ENCODE measurements at places on chromosomes 3 and 15.

- no peak for DNase-seq
Measured at GRCh38 chr3:55795746-55796145, 308.6 kb upstream of the WNT5A start.

DNA sequence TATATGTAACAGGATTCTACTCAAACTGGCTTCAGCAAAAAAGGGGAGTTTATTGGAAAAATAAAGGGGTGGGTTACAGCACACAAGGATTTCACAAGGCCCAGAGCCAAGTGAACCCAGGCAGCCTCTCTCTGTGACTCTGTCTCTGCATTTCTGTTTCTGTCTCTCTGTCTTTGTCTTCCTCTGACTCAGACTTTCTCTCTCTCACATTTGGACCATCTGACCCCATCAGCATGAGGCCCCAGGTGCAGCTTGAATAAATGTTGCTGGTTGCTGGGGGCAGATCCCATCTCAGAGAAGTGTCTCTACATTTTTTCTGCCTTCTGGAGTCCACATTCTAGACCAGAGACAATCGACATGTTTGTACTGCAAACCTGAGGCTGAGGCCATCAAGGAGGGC, 45.0 kb downstream of the RPLP1 start:
- DNase-seq, result no peak

- no peak for DNase-seq
Measured at GRCh38 chr3:136929977-136930670, 27.7 kb upstream of the IL20RB start.

GRCh38 chr3:155553780-155554179, 191.1 kb downstream of the PLCH1 start:
- no peak for DNase-seq

GRCh38 chr3:53195602-53196574, 34.9 kb downstream of the PRKCD start:
- peak; percentile 55 for DNase-seq

DNA sequence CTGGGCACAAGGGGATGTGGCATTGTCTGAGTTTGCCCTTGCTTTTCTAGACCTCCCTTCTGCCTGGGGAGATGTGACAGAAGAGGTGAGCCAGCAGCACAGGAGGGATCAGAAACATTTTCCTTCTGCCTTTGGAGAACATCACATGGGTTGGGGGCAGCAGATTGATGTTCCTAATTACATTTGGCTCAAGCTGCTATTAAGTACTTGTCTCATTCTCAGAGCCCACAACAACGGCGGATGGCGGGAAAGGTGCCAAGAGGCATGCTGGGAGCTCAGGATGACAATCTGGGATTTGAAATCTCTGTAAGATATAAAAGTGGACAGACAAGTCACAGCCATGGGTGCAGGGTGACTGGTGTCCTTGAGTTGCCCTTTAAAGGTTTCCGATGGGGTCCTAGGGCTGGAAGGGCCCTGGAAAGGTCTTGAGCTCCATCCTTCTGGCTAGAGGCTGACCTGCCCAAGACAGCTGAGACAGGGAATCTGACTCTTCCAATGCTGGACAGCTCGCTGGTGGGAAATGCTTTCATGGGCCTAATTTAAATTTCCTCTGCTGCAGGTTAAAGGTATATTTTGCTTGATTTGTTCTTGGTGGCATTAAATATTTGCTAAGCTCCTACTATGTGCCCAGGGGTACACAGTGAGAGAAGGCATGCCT, 2.4 kb upstream of the CORO2B start:
- DNase-seq, result no peak

GRCh38 chr3:169028716-169029115, 634.8 kb downstream of the MECOM start:
- no peak for DNase-seq

GRCh38 chr15:33506781-33507296, 196.1 kb downstream of the RYR3 start:
- no peak for DNase-seq

DNA sequence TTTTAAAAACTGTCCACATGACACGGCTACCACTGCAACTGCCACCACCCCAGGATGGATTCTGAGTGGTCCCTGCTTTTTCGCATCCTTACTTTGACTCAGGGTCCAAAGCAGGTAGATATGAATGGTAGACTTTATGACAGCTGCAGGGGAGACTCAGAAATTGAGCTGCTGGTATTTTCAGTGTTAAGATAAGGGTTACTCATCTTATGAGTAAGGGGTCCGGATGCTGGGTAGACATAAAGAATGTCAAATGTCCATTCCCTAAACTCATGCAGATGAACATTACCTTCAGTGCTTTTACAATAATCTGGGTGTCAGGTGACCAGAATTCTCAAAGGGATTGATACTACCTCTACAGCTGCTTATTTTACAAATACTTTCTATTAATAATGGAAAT, 25.9 kb upstream of the BBX start:
- DNase-seq, result no peak

DNA sequence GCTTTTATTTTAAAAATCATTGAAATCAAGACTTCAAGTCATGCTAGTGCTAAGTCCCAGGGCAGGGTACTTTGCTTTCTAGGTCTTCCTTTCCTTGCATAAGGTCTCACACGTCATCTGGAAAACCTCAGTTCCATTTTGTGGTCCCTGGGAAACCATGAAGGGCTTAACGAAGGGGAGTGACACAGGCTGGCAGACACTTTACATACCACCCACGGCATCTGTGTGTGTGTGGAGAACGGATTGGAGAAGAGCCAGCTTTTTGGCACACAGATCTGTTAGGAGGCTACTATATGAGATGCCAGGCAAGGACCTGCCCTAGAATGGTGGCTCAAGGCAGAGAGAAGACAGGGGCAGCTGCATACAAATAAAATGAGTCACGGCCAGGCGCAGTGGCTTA, 107.5 kb upstream of the NSMCE3 start:
- no peak for DNase-seq

DNA sequence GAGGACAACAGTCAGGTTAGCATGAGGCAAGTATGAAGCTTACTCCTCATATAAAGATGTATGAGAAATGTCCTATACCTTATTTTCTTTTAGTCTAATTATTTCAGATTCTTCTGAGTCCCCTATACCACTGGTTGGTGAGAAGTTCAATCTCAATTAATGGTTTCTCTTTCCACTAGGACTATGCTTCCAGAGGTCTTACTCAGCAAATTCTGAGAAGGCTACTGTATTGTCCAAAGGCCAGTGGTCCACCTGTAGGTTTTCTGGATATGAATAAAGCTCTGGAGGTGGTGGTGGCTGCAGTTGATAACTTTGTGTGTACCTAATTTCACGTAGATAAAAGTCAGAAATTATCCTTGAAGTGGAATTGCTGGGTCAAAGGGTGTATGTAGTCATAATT, 149.4 kb downstream of the EPHB1 start:
- DNase-seq, result no peak

DNA sequence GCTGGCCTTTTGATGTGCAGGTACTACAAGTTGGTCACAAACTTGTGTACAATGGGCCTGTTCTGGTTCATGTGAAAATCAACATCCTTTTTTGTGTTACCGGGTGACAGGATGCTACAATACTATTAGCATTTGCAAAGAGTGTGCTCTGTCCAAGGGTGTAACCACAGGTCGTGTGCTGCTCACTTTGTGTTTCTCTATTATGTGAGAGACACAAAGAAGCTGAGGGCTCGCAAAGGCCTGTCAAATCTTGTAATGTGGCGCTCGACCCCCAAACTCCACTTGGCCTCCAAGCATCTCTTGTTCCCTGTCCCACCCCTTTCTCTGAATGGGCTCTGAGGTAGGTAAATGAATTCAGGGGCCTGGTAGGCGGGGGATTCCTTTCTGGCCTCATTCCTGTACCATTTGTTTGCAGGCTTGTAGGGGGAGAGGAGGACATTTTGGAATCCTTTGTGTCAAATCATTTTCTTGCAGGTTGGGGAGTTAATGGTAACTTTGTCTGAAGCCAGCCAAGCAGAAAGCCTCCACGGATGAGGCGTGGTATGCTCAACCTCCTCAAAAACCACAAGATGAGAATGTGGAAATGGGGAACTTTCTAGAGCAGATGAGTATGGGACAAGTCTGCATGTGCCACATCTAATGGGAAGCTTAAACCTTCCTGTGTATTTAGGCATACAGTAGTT, 109.1 kb downstream of the OPA1 start:
- no peak for DNase-seq

DNA sequence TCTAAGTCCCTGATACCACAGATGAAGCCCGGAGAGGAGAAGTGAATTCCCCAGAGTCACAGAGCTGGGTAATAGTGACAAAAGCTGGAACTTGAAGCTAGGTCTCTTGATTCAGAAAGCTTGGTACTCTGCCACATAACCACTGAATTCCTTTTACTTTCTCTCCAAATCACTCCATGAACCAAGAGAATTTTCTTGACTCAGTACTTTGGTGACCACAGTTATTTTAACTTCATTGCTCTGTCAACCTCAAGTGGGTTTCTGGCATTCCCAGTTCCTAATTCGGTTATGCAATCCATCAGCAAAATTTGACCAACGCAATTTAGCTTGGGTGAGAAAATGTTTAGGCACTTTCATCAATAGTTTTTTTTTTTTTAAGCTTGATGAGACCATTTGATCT, 61.0 kb upstream of the PPARG start:
- no peak for DNase-seq

DNA sequence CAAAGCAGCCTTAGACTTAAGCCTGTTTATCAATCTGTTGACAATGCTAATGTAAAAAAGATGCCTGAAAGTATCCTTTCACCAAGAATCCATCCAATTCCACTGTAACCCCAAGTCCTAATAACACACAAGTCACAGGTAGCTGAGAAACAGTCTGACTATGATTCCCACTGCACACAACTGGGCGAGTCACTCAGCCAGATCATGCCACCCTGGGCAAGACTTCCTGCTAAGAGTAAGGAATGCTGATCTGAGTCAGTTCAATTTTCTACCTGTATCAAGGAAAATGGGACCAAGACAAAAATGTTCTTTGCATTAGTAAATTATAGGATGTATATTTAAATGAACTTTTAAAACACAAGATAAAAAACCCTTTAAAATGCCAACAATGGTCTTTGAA, 33.3 kb downstream of the NPTN start:
- DNase-seq, result no peak

DNA sequence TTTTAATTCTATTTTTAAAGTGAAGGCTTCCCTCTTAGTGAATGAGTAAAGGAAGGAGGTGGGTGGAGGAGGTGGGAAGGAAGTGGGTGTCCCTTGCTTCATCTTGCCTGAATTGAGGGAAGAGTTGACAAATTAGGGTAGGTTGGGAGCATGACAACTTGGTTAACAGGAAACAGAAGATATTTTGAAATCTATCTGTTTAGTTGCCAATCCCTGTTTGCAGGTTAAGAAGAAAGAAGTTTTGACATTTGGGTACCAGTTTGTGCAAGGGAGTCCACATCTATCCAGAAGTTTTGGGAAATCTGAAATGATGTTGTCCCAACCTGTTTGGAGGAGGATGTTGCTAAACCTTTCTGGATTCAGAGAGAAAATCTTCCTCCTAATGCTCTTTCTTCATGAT, 204.1 kb upstream of the SUCLG2 start:
- no peak for DNase-seq

DNA sequence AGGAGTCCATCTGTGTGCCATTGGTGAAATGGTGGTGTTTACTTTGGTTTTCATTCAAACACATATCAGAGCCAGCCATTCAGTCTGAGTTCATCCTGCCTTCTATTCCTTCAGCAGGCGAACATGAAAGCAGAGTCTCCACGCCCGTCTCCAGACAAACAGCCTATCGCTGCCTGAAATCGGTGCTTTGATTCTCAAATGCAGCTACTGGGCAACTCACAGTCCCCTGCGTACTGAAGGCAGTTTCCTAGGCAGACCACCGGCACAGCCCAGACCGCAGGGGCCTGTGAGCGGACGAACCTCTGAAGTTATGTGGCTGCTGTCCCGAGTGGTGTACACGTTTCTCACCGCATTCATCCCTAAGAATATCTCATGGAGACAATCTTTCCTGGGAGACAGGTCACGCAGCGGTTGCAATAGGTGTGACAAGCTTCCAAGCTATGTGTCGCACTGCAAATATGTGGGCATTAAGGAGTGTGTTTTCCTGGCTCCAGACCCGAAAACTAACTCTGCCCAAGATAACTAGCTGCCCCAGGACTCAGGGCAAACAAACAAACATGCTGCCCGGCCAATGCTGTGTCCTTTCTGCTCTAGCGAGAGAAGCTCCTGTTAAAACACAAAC, 16.9 kb upstream of the RYR3 start:
- no peak for DNase-seq

- DNase-seq, result no peak
Measured at GRCh38 chr15:67607329-67607728, 64.8 kb downstream of the MAP2K5 start.

DNA sequence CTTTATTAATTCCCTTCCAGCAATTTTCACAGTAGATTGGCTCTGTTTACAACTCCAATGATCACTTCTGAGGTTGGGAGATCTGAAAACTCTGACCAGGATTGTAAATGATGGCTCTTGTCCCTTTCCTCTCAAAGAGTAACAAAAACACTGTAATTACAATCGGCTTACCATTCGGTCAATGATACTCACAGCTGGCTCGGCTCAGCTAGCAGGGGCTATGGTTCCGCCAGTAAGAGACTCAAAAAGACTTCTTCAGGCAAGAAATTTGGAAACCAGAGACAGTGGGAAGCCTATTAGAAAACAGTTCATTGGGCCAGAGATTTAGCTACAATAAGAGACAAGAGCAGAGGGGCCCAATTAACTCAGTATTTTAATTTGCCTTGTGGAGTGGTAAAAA, 96.6 kb downstream of the LRRC3B start:
- no peak for DNase-seq

DNA sequence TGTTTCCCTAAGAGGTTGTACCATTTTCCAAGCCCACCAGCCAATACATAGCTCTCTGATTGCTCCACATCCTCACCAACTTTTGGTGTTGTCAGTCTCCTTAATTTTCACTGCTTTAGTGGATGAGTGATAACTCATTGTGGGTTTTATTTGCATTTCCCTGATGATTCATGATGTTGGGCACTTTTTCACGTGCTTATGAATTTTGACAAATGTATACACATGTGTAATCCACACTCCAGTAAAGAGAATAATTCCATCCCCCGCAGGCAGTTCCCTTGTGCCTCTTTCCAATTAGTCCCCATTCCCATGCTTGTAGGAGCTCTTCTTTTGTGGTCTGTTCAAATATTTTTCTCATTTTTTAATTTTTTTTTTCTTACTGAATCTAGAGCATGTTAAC, 52.4 kb downstream of the ANP32A start:
- DNase-seq, result no peak

GRCh38 chr3:160154033-160154432, 71.2 kb upstream of the C3orf80 start:
- DNase-seq, result no peak

GRCh38 chr15:33451385-33451784, 140.6 kb downstream of the RYR3 start:
- DNase-seq, result no peak

All from CD4-positive, alpha-beta T cell treated with Interleukin-17A for 1 hour (primary cell).